SW 1271 (cell line): ENCODE measurements at places on chromosomes 16 and 17.

- DNase-seq, result no peak
Measured at GRCh38 chr17:75067856-75068255, 19.9 kb upstream of the SLC16A5 start.

DNA sequence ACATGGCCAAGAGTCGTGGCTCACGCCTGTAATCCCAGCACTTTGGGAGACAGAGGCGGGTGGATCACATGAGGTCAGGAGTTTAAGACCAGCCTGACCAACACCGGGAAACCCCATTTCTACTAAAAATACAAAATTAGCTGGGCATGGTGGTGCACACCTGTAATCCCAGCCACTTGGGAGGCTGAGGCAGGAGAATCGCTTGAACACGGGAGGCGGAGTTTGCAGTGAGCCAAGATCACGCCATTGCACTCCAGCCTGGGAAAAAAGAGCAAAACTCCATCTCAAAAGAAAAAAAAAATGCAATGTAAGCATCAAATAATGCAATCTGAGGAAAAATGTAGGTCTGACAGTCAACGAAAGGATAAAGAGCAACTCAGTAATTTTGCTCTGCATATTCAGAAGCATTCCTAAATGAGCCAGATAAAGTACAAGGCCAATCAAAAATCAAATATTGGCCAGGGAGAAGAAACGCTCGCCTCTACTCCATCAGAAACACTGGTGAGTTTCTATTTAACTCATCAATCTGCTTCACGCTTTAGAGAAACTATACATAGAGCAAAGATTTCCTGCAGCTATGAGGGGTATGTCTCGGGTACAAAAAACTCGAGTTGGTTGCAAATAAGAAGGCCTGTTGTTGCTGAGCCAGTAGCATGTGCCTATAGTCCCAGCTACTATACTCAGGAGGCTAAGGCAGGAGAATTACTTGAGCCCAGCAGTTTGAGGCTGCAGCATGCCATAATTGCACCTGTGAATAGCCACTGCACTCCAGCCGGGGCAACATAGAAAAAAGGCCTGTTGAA, 3.7 kb downstream of the TXNDC11 start:
- no peak for DNase-seq

DNA sequence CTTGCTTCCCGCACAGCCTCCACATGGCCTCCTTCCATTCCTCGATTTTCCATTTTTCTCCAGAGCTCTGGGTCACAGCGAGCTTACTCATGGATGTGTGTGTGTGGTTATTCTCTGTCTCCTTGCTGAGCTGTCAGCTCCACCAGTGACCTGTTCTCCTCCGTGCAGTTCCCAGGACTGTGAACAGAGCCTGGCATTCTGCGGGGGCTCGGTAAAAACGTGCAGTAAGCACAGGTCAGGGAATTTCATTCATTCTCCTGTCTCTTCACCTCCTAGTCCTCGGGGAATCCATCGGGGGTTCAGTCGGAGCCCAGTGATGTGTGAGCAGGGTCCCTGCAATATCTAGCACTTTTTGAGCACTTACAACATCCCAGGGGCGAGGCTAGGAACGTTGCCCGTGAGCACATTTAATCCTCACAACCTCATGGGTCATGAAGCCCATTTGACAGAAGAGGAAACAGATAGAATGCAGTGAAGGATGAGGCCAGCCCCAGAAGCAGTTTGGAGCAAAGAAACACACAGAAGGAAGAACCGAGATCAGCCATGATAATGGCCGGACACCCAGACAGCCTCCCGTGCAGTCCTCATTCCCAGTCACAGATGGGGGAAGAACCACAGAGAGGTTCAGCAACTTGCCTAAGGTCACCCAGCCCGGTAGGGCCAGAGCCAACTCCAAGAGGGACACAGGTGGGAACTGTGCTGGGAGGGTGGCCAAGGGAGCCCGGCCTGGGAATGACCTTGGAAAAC, 183.2 kb upstream of the GSE1 start:
- DNase-seq, result no peak

GRCh38 chr16:80065541-80065940, 465.0 kb upstream of the MAF start:
- DNase-seq, result no peak
